ENCODE measurements at places on chromosomes 7 and 10.
A peak's percentile ranks its signal among the peaks of the same experiment; 100 is the strongest.

DNA sequence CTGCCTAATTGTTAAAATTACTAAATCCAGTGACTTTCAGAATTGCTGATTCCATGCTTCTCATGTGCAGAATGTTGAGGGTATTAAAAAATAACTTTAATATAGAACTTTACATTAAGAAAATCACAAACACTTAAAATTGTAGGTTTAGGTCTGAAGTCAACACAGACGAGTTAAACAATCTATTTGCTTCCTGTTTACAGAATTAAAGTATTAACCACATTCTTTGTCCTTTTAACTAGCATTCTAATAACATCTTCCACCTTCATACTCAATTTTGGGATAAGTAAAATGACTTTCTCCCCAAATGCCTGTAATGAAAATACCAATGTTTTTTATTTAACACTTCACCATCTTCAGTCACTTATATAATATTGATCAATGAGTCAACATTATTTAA, 2.2 kb downstream of the ITGB1 start:
- no peak for DNase-seq

DNA sequence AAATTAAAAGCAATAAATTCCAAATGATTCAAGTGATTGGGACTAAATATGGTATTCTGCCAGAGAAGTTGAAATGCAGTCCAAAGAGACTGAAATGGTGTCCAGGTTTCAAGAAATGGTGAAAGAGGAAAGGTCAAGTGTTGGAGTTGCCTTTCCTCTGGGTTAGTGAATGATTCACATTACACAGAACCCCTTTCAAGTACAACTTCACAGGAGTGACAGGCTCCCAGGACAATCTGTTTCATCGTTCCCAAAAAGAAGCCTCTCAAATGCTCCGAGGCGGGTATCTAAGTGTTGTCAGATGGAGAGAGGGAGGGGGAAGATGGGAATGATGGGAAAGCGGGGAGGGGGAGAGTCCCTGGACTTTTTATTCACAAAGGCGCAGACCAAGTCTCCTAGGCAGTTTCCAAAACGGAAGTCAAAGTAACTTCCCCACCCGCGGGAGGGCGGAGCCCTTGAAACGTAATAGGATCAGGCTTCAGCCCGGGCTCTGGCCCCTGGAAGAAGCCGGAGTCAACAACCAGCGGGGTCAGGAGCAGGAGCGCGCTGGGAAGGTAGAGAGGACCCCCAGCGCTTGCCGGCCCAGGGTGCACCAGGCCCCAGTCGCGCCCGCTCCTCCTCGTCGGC, 754 bp downstream of the SLC25A13 start:
- DNase-seq: peak; percentile 65

DNA sequence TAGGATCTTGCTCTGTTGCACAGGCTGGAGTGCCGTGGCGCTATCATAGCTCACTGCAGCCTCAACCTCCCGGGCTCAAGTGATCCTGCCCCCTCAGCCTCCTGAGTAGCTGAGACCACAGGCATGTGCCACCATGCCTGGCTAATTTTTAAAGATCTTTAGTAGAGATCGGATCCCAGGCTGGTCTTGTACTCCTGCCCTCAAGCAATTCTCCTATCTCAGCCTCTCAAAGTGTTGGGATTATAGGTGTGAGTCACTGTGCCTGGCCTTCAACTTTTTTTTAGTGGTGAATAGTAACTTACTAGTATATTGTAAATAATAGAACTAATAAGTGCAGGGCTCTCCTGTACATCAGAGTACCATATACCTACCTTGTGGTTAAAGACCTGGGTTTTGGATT, 52.1 kb upstream of the LMTK2 start:
- DNase-seq: no peak

DNA sequence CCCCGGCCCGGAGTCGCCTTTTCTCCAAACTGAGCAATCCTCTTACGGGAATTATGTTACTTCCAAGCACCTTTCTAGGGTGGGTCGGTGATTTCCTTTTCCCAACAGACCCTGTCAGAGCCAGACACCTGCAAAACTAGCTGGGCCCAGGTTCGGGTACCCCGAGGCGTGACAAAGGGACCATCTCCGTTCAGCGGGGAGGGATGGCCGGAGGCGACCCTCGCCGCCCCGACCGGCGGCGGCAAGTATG, 445 bp downstream of the PPA1 start:
- no peak for DNase-seq

DNA sequence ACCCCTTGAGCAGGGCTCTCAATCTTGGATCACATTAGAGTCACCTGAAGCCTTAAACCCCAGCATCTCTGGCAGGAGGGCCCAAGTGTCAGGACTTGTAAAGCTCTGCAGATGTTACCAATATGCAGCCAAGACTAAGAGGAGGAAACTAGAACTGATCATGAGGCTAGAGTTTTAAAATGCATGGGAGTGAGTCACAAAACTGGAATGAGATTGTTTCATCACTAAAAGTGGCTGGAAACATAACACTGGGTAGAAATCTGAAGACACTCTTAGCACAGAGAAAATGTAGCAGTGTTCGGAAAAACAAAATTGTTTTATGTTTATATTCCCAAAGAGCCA, 63.3 kb upstream of the GHITM start:
- DNase-seq: peak; percentile 86

- no peak for DNase-seq
These were observed 89.4 kb upstream of the PALS2 start for GRCh38 chr7:24483804-24484203.

DNA sequence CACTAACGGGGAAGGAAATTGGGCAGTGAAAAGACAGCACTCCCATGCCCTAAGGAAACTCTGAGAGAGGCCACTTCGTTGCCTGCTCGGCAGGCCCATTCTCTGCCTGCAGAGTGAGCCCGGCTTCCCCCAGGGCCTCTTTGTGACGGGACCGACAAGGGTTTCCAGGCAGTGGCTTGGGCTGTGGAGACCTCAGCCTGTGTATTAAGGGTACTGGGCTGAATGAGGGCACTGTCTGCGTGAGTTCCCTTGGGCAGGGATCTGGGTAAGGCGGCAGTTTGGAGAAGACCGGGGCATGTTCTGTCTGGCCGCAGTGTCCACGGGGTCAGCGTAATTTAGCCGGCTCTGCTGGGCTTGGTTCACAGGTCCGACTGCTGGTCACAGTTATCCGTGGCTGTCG, 237.2 kb downstream of the MGMT start:
- DNase-seq: no peak

GRCh38 chr7:80428161-80429054, 83.5 kb downstream of the GNAT3 start:
- DNase-seq: peak; percentile 71

DNA sequence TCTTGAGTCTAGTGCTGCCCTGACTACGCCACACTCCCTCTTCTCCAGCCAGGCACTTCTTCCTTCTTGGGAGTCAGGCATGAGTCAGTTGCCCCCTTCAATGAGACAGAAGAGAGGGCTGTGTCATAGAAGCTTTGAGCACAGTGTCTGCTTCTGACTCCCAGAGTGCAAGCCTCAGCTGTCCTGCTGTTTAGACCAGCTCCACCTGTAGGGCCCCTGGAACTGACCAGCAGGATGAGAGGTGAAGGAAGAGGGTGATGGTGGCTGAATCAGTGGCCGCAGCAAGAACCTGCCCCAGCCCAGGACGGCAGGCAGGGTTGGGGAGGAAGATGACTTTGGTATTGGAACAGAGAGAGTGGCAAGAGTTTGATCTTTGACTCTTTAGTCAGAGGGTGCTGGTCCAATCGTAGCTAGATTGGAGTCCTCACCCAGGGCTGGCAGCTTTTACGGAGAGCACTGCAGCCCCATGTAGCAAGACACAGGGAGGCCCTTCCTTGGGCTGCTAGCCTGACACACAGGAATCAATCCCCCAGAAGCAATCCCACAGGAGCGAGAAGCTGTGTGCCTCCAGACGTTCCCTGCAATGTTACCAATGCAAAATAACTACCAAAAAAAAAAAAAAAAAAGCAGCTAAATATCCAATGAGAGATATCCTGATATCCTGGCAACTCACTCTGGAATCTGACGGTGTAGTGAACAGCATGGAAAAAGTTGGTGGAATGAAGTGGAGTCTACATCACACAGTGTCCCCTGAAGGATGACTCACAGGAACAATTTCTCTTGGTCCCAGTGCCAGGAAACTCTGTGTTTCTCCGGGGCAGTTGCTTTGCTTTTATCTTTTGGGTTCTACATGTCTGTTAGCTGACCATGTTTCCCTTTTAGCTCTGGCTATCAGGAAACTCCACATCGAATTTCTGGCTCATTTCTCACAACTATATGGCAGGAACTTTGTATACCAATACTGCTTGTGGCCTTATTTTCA, 6.9 kb downstream of the C10orf62 start:
- peak; percentile 78 for DNase-seq
